ENCODE measurements at places on chromosomes 4 and X.
A peak's percentile ranks its signal among the peaks of the same experiment; 100 is the strongest.

DNA sequence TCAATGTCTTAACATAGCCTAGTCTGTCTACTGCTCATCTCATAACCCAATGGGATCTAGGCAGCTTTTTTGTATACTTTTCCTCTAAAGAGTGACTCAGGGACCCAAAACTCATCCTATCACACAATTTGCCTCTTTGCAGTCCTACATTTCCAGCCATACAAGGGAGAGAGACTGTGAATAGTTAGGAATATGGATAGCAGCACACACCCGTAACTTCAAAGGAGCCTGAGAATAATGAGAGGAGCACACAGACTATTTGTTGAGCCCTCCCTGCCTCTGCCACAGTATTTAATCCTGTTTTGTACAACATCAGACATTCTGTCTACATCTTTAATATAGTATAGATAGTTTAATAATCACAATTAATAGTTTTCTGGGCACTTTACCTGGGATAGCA is 83.2 kb downstream of the AREG start:
- DNase-seq = no peak

DNA sequence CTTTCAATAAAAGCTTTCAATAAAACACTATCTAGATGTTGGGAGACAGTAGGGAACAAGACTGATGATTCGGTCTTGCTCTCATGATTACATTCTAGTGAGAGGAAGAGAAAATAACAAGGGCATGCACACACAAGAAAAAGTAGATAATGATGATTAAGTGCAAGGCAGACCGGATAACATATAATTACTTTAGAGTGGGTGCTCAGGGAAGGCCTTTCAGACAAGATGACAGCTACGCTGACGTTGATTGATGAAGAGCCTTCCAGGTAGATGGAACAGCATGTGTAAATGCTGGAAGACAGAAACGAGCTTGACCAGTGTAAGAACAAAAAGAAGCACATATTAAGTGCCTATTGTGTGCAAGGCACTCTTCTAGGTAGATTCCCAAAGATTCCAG is 43.4 kb downstream of the TXK start:
- DNase-seq = no peak

DNA sequence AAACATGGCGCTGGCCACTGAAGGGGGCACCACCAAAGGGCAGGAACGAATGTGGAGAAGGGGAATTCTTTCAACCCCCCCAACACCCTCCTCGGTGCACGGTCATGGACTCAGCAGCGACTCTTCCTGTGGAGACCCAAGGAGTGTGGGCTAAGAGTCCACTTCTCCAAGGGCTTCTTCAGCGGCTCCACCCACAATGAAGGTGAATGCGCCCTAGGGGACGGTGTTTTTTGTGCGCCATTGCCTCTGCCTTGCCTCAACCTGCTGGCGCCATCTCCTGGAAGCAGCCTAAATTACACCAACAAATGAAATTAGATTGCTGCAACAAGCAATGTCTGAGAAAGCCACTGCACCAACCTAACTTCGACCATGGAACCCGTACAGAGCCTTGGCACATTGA is 169.2 kb upstream of the MAGEB18 start:
- no peak for DNase-seq

GRCh38 chrX:69031181-69031580 is 134.1 kb downstream of the PJA1 start:
- no peak for DNase-seq

GRCh38 chrX:152958047-152958446 is 35.9 kb downstream of the PNMA5 start:
- DNase-seq = no peak

DNA sequence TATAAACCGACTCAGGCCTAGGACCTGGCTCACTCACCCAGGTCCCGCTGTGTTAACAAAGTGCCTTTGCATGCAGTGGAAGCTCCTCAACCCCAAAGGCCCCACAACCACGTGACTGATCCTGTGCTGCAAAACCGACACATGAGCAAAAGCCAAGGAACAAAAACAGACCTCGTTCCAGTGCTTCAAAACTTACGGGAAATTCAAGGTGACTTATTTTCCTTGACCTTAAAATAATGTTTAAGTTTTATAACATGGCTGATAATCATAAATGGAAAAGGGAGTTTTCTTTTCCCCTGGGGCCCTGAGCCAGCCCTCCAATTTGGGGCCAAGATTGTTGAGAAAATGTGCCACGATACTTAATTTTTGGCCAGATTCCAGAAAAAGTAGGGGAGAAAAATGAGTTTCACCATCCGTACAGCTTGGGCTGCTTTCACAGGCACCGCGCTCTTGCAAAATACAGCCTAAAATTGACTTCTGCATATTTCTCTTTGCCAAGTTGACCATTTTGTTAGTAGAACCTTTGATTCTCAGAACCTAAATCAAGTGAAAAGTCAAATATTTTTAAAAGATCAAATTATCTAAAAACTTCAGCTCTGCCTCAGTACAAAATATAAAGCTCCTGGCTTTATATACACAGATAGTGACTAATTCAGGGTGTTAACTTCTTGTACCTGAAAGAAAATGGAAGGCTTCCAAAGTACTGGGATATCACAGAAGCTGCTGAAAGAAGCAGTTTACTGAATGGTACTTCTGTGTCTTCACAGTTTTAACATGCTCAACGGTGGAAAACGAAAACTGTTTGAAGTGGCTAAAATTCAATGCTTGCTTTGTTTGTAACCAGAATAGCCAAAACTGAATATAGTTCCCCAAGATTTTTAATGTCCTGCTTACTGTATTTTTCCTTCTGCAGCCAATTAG is 93.8 kb downstream of the APBB2 start:
- no peak for DNase-seq

- no peak for DNase-seq
Observed at GRCh38 chrX:96721354-96721753, 36.7 kb downstream of the DIAPH2 start.

- DNase-seq = no peak
Observed at GRCh38 chr4:168708108-168708507, 211.3 kb downstream of the PALLD start.

GRCh38 chrX:44063606-44064005 is 90.4 kb upstream of the NDP start:
- no peak for DNase-seq

DNA sequence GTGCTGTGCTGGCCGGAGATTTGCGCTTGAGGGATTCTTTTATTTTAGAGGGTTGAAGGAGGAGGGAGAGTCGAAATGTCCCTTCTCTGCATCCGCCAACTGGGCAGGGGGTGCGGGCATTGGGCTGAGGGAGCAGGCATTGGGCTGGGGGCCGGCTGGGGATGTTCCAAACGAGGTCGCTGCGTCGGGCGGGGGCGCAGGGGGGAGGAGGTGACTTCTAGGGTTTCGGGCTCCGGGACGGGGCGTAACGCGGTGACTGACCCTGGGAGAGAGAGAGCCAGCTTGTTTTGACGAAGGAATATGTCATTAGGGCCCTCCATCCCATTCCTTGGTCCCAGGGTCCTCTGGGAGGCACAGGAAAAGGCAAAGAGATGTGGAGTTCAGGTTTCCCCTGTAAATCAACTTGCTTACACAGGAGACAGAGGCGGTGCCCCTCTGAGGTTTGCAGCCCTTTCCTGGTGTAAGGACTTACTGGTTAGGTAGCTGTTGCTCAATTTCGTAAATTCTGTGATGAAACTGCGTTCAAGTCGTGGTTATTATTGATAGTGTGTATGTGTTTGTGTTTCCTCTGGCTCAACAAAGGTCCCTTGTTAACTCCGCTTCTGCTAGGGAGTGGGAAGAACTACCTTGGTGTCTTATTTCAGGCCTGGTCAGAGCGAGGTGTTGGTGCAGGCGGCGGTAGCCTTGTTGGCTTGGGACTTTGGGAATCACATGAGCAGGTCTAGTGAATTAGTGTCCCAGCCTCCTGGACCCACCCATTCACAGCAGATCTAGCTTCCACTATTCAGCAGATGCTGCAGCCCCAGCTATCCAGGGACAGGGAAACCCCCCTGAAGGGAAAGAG is 716 bp downstream of the FHIP1A start:
- peak; percentile 6 for DNase-seq

GRCh38 chr4:56906489-56907393 is 959 bp upstream of the REST start:
- DNase-seq = peak; percentile 7
